ENCODE measurements at places on chromosomes 2 and 18. TPM values are rescaled to one million over a fixed set of nuclear protein-coding genes. Genes with fewer than 3 reads are reported as not detected.

DNA sequence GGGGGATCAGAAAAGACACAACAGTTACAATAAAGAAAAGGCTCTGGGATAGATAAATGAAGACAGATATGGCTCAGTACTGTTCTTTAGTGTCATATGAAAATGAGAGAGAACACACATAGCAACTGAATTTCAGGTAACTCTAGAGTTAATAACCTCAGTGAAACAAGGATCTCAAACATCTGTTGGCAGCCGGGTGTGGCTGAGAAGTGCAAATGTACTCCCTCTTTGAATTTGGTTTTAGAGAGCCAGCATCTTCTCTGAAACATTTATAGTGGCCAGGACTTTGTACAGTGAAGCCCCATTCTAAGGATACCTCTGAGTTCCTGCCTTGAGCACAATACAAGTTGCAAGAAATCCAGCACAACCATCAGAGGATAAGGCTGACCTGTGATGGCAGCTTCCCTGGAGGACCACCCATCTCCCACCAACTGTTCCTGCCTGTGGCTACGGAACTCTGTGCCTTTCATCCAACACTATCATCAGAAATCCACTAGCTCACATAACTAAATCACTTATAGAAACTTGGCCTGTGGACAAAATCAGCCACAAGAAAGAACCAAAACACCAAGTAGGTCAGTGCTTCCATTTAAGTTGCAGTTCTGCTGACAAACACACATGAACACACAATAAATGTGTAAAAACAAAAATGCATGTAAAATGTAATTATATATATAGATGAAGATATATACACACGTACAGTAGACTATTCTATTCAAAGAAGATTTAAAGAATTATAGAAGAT lies 37.3 kb upstream of the PEX13 start:
- no peaks in the 10 kb centered on the region for H3K4me1 ChIP-seq
- H3K36me3 ChIP-seq: no peaks in the 10 kb centered on the region
- H3K27ac ChIP-seq: no peak overlapping the region
- no peaks in the 10 kb centered on the region for H3K27me3 ChIP-seq
- H3K4me3 ChIP-seq: no peak overlapping the region

- H3K4me3 ChIP-seq: no peak overlapping the region
- H3K27ac ChIP-seq: no peak overlapping the region
- no peak for DNase-seq
- no peaks in the 10 kb centered on the region for H3K4me1 ChIP-seq
These were observed 31.5 kb downstream of the NOL10 start for GRCh38 chr2:10658041-10658913.

DNA sequence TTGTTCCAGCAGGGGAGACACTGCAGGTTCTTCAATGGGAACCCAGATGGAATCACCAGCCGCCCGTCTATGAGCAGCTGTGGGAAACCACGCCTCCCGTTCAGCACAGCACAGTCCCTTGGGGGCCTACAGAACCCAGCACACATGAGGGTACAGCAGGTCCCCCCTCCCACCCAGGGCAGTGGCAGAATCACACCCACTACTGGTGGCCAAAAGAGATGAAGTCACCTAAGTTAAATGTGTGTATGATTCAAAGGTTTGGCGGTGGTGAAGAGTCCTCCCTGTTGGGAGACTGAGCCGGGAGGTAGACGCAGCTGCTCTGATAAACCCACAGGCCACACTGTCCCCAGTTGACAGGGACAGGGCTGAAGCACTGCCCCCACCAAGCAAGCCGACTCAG lies 44.3 kb downstream of the L3MBTL4 start:
- H3K27me3 ChIP-seq: no peaks in the 10 kb centered on the region
- no peaks in the 10 kb centered on the region for H3K36me3 ChIP-seq
- H3K27ac ChIP-seq: no peak overlapping the region
- peaks cover 14% of the 10 kb centered on the region for H3K4me1 ChIP-seq

DNA sequence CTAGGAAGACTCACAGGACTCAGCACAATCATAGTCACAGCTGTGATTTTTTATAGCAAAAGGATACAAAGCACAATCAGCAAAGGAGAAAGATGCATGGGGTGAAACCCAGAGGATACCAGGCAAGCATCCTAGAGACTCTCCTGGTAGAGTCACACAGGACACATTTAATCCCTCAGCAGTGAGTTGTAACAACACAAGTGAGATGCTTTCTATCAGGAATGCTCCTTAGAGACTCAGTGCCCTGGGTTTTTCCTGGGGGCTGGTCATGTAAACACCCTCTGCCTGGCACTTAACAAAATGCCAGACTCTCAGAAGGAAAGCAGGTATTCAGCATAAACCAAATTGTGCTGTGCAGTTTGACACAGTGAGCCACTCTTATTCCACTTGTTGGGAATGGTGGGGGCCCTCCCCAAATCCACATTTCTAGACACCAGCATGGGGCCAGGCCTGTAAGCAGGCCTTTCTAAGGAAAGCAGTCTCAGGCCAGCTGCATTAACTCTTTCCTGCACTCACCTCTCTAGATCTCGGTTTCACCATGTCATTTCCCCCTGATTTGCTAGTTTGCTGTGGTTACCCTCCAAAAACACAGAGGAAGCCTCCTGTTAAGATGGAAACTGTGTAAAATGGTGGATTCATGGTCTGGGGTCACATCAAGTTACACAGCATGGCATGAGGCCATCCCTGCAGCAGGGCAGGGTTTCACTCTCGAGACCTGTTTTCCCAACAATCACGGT lies 16.9 kb upstream of the RNU4ATAC start:
- H3K27ac ChIP-seq: no peak overlapping the region
- H3K4me3 ChIP-seq: no peak overlapping the region
- H3K4me1 ChIP-seq: no peaks in the 10 kb centered on the region

DNA sequence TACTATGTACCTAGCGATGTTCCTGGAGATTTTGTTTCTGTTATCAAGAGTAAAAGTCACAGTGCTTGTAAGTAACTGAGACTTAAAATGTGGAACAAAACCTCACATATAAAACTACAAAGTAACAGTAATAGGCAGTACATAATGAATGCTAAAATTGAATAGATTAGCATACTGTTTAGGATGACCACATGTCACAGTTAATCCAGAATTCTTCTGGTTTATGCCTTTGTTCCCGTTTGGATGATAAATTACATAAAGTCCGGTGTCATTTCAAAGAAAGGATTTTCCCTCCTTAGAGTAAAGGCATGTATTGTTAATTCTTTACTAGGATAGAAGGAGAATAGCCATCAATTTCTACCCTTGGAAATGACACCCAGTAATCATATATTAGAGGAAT lies 56.1 kb downstream of the RBM43 start:
- no peak overlapping the region for H3K27ac ChIP-seq
- H3K36me3 ChIP-seq: no peaks in the 10 kb centered on the region
- H3K4me3 ChIP-seq: no peak overlapping the region
- H3K4me1 ChIP-seq: no peaks in the 10 kb centered on the region
- DNase-seq: no peak
- H3K27me3 ChIP-seq: no peaks in the 10 kb centered on the region

- no peaks in the 10 kb centered on the region for H3K4me1 ChIP-seq
- no peaks in the 10 kb centered on the region for H3K36me3 ChIP-seq
- no peak for DNase-seq
- no peaks in the 10 kb centered on the region for H3K27me3 ChIP-seq
- no peak overlapping the region for H3K4me3 ChIP-seq
These were observed 159.4 kb upstream of the FOSL2 start for GRCh38 chr2:28233164-28233676.

GRCh38 chr2:119520696-119521432 lies 3.4 kb downstream of the SCTR start:
- no peak for DNase-seq
- H3K4me1 ChIP-seq: no peaks in the 10 kb centered on the region
- H3K4me3 ChIP-seq: no peak overlapping the region
- no peak overlapping the region for H3K27ac ChIP-seq
- peaks cover 27% of the 10 kb centered on the region for H3K27me3 ChIP-seq

DNA sequence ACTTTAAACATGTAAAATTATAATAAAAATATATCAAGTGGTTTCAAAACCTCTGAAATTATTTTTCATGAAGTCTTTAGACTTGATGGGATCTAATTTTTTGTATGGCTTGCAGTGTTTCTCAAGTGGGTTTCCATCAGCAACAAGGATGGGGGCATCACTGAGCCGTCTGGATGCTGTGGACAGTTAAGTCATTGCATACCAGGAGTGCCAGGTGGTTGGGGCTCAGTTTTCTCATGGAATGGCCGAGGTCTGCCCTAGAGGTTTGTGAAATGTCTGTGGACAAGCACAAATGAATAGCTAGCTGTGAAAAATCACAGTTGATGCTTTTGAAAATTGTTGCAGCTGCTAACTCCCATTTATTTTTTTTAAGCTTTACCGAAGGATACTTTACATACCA lies 1.7 kb downstream of the PRELID3A start:
- H3K27ac ChIP-seq: no peak overlapping the region
- peaks cover 28% of the 10 kb centered on the region for H3K4me1 ChIP-seq
- no peaks in the 10 kb centered on the region for H3K36me3 ChIP-seq

DNA sequence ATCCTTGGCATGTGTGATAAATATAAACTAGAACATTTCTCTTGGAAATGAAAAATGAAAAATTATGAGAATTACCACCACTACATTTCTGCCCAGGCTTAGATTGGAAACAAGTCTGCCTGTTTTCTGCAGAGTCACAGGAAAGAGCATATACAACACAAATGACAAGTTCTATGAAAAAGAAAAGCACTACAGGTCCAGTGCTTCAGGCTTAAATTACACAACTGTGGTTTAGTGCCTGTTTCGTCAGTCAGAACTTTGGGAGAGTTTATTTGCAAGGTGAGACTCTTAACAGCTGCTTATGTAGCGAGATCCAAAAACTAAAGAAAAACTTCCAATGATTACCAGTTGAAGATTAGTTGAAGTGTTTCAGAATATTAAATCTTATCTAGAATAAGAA lies 68.9 kb downstream of the RTN4 start:
- H3K27ac ChIP-seq: peak overlapping the region; percentile 51
- H3K36me3 ChIP-seq: peaks cover 33% of the 10 kb centered on the region
- H3K4me1 ChIP-seq: peaks cover 71% of the 10 kb centered on the region
- H3K4me3 ChIP-seq: no peak overlapping the region
- no peaks in the 10 kb centered on the region for H3K27me3 ChIP-seq

DNA sequence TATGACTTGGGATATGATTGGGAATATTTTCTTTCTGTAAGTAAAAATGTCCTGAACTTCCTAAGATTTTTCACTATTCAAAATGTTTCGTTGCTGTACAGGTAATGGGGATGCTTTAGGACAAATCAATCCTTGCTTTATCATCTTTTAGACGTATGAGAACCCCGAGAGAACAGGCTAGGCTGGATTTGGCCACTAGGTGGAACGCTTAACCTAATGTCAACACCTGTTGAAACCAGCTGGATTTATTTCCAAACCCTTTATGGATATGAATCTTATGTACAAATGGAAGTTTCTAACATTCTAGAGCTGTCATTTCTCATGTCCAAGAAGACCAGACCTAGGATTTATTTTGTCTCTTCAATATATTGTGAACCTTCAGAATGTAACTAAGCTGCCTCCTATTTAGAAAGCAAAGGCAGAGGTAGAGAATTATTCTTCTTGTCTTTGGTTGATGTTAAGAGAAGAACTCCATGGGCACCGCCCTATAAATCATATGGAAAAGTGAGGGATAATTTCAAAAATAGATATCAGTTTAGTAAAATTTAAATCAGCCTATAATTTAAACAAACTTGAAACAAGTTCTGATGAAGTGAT lies 96.7 kb downstream of the PMAIP1 start:
- no peaks in the 10 kb centered on the region for H3K4me1 ChIP-seq
- no peaks in the 10 kb centered on the region for H3K27me3 ChIP-seq
- H3K27ac ChIP-seq: no peak overlapping the region
- DNase-seq: no peak
- no peaks in the 10 kb centered on the region for H3K36me3 ChIP-seq
- H3K4me3 ChIP-seq: no peak overlapping the region

GRCh38 chr18:35818353-35818667 lies 154.2 kb upstream of the RMP24 start:
- no peak for DNase-seq
- H3K27me3 ChIP-seq: no peaks in the 10 kb centered on the region
- no peaks in the 10 kb centered on the region for H3K4me1 ChIP-seq
- H3K27ac ChIP-seq: no peak overlapping the region

GRCh38 chr2:223846515-223846914 lies 9.1 kb upstream of the AP1S3 start:
- no peak overlapping the region for H3K4me3 ChIP-seq
- DNase-seq: no peak
- no peaks in the 10 kb centered on the region for H3K27me3 ChIP-seq
- no peaks in the 10 kb centered on the region for H3K36me3 ChIP-seq
- no peaks in the 10 kb centered on the region for H3K4me1 ChIP-seq

- peak; percentile 73 for DNase-seq
- no peaks in the 10 kb centered on the region for H3K36me3 ChIP-seq
- H3K4me1 ChIP-seq: peaks cover 3% of the 10 kb centered on the region
- no peak overlapping the region for H3K27ac ChIP-seq
- no peak overlapping the region for H3K4me3 ChIP-seq
These were observed 46.2 kb upstream of the NABP1 start for GRCh38 chr2:191631754-191632153.

DNA sequence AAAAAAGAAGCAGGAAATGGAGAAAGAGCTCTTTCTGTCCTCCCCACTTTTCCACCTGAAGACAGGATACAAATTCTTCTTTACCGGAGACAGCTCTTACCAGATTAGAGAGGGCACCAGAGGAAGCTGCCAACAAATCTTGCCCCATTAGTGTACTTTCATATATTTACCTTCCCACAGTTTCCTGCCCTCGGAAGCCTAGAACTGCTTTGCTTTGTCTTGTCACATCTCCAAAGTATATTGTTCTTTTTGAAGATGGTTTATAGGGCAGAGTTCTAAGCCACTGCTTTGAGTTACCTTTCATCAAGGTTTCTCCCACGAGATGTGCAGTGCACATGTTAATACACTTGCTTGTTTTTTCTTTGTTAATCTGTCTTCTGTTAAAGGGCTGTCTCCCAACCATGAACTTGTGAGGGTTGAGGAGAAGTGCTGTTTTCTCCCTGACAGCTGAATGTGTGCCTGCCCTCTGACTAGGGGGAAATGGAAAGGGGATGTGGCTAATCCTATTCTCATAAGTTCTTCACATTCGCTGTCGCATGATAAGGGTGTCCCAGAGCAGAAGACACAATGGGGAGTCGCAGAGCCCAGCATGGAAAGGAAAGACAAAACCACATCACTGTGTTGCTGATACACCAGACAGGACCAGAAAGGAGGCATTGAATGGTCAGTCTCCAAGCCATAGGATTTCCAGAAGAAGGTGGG lies 24.2 kb downstream of the CENPA start:
- no peak overlapping the region for H3K4me3 ChIP-seq
- peaks cover 3% of the 10 kb centered on the region for H3K27me3 ChIP-seq
- no peaks in the 10 kb centered on the region for H3K4me1 ChIP-seq
- DNase-seq: no peak

The LMAN1 gene
- total RNA-seq: 62.7 TPM

The EFHD1 gene
- total RNA-seq: 7.7 TPM

The MTHFD2 gene
- 54.7 TPM for total RNA-seq

The AGPS gene
- 60.1 TPM for total RNA-seq

The DOCK10 gene
- 52.3 TPM for total RNA-seq

The MARCHF4 gene
- total RNA-seq: 0.12 TPM

The ANKRD30B gene
- total RNA-seq: not detected

The DUSP19 gene
- total RNA-seq: 5.6 TPM

The PCBP1 gene
- total RNA-seq: 308 TPM
